ENCODE measurements at places on chromosomes 11 and 22.
A peak's percentile ranks its signal among the peaks of the same experiment; 100 is the strongest.

- DNase-seq: no peak
Observed at GRCh38 chr11:46457021-46457420, 65.4 kb upstream of the CHRM4 start.

DNA sequence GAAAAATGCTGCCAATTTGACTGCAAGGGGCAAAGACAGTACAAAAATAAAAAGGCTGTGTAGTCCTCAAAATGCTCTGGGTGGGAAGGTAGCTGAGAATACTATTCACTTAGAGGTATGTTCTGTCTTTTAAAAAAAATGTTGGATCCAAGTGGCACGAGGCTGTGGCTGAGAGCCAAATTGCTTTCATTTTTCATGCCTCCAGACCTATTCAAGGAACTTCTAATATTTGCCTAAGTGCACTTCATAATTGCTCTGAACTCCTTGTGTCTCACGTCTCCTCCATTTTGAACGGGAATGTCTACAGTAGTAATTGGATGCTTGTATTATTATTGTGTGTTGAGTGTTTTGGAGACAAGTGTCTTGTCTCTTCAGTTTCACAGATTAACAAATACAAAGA, 19.1 kb upstream of the SLC22A25 start:
- DNase-seq: no peak

GRCh38 chr11:64572143-64572542, 18.9 kb upstream of the SLC22A12 start:
- no peak for DNase-seq

GRCh38 chr22:29079218-29079901, 6.5 kb downstream of the KREMEN1 start:
- no peak for DNase-seq

- DNase-seq: no peak
Observed at GRCh38 chr22:50670914-50671538, 1.6 kb upstream of the SHANK3 start.

DNA sequence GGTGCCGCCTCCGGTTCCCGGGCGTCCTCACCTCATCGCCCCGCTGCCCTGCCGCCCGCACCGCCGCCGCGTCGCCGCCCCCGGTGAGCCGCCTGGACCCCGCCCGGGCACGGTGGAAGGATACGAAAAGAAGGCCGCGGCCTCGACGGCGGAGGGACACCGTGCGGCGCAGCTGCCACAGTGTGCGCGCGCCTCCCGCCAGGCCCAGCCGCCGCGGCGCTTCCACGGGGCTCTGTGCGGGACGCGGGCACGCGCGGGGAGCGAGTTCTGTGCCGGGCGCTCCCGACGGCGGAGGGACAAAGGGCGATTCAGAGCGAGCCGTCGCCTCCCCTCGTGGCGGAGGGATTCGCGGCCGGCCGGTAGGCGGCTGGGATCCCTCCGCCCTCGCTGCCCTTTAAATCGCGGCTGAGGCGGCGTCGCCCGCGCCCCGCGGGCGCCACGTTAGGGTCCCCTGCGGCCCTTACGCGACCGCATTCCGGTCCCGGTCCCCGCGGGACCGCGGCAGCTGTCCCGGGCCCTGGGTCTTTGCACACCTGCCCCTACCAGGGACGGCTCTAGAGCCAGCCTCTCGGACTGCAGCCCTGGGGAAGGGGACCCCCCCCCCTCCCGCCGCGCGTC, 568 bp upstream of the KMT5B start:
- peak; percentile 75 for DNase-seq

GRCh38 chr11:62909107-62909894, 11.9 kb downstream of the CHRM1 start:
- no peak for DNase-seq

DNA sequence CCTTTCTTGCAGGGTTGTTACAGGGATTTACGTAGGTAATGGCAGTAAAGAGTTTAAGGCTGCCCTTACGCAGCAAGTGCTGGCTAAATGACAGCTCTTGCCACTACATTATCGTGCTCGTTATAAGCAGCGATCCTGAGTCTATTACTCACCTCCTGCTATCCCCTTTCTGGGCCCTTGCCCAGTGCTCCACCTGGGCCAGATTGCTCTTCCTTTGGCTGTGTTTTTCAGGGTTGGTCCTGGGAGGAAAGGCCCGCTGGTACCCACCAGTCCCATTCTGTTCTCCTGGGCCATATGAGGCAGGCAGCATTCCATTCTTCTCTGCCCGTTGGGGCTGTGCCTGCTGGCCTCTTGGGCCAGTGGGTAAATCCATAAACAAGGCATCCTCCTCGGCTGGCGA, 87.5 kb downstream of the C11orf58 start:
- no peak for DNase-seq

GRCh38 chr11:36596880-36597279, 1.2 kb downstream of the RAG2 start:
- no peak for DNase-seq

- no peak for DNase-seq
Observed at GRCh38 chr11:11760838-11761237, 80.9 kb upstream of the USP47 start.

DNA sequence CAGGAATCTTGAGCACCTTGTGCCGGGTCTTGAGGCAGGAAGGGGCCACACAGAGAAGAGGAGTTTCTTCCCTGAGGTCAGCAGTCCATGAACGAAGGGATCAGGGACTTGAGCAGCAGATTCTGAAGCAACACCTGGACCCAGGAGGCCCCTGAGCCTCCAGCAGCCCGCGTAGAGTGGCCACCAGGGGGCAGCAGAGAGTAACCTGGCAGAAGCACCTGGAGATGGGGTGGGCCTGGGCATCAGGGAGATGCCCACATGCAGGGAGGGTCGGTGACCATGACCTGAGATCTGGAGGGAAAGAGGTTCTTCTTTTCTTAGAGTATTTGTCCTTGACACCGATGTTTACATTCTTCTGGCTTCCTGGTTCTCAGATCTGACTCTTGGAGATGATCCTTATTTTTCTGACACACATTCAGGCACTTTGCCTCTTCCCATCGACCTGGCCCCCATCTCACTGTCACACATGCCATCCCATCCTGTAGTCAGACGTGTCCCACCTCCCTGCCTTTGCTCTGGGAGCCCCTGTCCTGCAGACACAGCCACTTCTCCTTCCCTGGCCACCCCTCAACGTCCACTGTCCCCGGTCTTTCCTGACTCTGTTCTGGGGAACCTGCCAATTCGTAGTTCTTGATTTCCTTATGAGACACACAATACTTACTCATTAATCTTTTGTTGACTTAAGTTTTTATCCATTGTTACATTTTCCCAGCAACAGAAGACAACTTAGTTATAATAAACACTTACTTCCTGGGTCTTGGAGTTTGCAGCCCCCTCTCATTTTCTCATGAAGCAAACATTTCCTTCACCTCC, 66.5 kb downstream of the GGTLC2 start:
- peak; percentile 50 for DNase-seq

DNA sequence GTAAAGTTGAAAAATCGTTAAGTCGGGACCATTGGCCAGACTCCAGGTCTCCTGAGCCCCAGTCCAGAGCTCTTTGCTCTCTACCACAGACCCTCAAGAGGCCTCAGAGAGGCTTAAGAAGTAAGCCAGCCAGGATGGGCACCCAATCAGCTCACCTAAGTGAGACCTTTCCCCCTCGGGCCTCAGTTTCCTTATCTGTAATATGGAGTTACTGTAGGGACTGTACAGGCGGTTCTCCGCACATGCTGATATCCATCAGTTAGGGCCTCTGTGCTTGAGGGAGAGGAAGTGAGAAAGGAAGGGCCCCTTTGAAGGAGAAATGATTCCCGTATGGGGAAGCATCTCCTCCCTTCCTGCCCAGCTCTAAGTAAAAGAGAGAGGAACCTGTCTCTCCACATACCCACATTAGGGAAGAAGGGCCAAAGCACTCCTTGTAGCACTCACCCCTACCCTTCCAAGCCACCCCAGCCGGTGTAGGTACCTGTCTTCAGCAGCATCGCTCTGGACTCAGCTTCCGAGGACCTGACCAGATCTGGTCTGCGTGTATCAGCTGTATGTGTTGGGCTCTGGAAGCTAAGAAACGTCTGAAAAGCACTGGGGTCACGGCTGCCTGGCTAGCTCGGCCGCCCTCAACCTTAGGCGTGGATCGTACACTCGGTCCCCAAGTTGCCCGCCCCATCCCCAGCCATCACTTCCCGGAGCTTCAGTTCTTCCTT, 653 bp downstream of the NAGA start:
- no peak for DNase-seq

GRCh38 chr11:59574467-59574866, 41.1 kb downstream of the OSBP start:
- DNase-seq: no peak

DNA sequence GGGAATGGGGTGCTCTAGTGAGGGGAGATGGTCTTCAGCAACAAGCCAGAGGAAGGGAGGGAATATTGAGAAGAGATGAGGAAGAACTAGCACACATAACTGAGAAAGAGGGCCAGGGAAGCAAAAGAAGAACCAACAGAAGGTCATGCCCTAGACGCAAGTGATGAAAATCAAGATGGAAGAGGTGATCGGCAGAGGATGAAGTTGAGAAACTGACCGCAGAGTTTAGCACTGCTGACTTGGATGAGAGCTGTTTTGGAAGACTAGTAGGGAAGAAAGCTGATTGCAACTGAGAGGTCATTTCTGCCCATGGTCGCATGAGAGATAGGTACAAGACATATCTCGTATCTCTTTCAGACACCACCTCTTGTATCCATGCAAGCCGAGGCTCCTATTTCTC, 2.9 kb downstream of the SPINDOC start:
- DNase-seq: no peak

GRCh38 chr11:105823495-105824033, 198.5 kb downstream of the MSANTD4 start:
- DNase-seq: no peak

DNA sequence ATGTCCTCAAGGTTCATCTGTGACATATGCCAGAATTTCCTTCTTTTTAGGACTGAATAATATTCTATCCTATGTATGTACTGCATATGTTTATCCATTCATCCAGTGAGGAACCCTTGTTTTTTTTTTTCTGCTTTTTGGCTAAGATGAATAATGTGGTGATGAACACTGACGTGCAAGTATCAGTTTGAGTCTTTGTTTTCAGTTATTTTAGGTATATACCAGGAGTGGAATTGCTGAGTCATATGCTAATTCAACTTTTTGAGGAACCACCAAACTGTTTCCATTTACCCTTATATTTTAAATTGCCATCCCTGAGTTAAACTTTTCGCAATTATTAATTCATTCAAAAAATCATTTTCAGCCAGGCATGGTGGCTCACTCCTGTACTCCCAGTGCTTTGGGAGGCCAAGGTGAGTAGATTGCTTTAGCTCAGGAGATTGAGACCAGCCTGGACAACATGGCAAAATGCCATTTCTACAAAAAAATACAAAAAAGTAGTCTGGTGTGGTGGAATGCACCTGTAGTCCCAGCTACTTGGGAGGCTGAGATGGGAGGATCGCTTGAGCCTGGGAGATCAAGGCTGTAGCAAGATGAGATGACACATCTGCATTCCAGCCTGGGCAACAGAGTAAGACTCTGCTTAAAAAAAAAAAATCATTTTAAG, 64.2 kb downstream of the MICAL2 start:
- DNase-seq: no peak

GRCh38 chr11:12087075-12088004, 23.1 kb upstream of the MICAL2 start:
- no peak for DNase-seq

GRCh38 chr11:128593281-128593680, 5.9 kb upstream of the ETS1 start:
- DNase-seq: no peak

GRCh38 chr11:19713196-19714021, 772 bp downstream of the NAV2 start:
- DNase-seq: no peak

GRCh38 chr22:37933711-37934376, 19.6 kb downstream of the C22orf23 start:
- DNase-seq: peak; percentile 67

DNA sequence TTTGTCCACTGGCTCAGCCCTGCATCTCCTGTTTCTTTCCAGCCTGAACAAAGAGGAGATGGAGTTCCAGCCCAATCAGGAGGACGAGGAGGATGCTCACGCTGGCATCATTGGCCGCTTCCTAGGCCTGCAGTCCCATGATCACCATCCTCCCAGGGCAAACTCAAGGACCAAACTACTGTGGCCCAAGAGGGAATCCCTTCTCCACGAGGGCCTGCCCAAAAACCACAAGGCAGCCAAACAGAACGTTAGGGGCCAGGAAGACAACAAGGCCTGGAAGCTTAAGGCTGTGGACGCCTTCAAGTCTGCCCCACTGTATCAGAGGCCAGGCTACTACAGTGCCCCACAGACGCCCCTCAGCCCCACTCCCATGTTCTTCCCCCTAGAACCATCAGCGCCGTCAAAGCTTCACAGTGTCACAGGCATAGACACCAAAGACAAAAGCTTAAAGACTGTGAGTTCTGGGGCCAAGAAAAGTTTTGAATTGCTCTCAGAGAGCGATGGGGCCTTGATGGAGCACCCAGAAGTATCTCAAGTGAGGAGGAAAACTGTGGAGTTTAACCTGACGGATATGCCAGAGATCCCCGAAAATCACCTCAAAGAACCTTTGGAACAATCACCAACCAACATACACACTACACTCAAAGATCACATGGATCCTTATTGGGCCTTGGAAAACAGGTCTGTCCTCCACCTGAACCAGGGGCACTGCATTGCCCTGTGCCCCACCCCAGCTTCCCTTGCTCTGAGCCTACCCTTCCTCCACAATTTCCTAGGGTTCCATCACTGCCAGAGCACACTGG, 5.0 kb downstream of the FTH1 start:
- no peak for DNase-seq

DNA sequence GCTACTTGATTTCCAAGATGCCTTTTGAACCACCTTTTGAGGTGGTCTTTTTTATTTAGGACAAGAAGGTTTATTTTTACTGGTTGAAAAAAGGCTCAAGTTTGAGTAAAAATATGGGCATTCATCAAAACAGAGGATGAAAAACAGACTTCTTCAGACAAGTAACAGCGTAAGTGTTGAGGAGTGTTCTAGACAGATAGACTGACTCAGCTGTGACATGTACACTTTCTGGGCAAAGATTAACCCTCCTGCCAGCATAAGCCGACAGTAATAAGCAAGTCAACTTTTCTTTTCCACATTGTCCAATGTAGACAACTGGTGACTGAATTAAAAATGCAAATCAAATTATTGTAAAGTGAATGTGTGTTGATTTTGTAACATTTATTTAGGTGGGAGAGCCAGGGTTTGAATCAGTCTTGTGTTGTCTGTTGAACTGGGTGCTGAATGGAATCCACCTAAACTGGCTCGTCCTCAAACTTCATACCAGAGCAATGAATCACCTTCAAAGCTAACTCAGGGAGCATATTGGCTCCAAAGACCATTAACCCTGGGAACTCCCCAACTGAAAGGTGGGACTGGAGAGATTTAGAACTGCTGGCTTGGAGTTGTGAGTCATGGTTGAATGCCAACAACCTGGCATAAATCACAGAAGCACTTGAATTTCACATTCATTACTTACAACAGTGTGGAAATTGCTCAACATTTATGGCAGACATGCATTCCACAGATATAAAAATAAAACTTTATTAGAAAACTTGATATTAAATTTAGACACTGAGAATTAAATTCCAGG, 377.0 kb downstream of the ETS1 start:
- DNase-seq: no peak
